ENCODE measurements at places on chromosomes 12 and 14. TPM values are rescaled to one million over a fixed set of nuclear protein-coding genes. Genes with fewer than 3 reads are reported as not detected.

ANG gene
- polyA plus RNA-seq: 3.3 TPM

RERG gene
- polyA plus RNA-seq: 34.5 TPM

LIN7A gene
- 21.8 TPM for polyA plus RNA-seq

ARG2 gene
- polyA plus RNA-seq: 11.9 TPM

TCTN2 gene
- polyA plus RNA-seq: 41.6 TPM

SLC38A4 gene
- polyA plus RNA-seq: 27.1 TPM

SLC8A3 gene
- 0.62 TPM for polyA plus RNA-seq

DPY19L2 gene
- 92.3 TPM for polyA plus RNA-seq

KLRK1 gene
- polyA plus RNA-seq: 1.8 TPM

NID2 gene
- polyA plus RNA-seq: 109 TPM

SLC39A5 gene
- 51.0 TPM for polyA plus RNA-seq

C12orf56 gene
- 2.2 TPM for polyA plus RNA-seq

SLCO1C1 gene
- 0.65 TPM for polyA plus RNA-seq

ABCD2 gene
- 0.10 TPM for polyA plus RNA-seq

TMEM30B gene
- 11.3 TPM for polyA plus RNA-seq

TC2N gene
- 10.0 TPM for polyA plus RNA-seq

TMTC1 gene
- polyA plus RNA-seq: 26.2 TPM

SYNDIG1L gene
- polyA plus RNA-seq: 0.50 TPM

NAA25 gene
- polyA plus RNA-seq: 32.0 TPM

FAM222A gene
- 6.5 TPM for polyA plus RNA-seq

TTLL5 gene
- polyA plus RNA-seq: 37.0 TPM

C12orf43 gene
- polyA plus RNA-seq: 18.4 TPM

RNASE3 gene
- 1.2 TPM for polyA plus RNA-seq

MAP1LC3B2 gene
- 10.4 TPM for polyA plus RNA-seq

Data from left kidney (tissue), 8 donors.